Epithelial cell of proximal tubule (primary cell): ENCODE measurements at places on chromosomes 7 and 10. TPM values are rescaled to one million over a fixed set of nuclear protein-coding genes. Genes with fewer than 3 reads are reported as not detected.

The TMEM270 gene
- total RNA-seq, result not detected in 2 replicates

- DNase-seq, result no peak
Measured at GRCh38 chr7:28942168-28942567, 16.0 kb downstream of the TRIL start.

DNA sequence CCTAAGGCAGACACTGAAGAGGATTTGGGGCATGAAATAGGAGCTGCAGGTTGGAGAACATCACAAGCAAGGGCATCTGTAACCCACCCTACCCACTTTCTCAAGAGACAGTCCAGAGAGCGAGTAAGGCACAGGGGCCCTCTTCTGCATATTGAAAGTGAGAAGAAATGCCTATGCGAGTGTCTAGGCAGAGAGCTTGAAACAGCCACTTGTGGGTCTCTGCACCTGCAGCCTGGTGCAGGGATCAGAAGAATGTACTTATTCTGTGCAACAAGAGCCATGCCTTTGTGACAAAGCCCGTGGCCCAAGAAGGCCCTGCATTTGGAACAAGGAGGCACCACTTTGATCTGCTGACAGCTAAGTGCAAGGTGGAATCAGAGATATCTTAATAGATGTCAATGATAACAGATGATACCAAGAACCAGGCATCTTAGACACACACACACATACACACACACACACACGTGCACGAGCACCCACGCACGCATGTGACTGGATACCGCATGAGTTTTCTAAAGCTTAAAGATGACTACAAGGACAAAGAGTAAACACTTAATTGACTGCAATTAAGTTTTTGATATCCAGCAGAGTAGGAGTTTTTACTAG lies 89.3 kb downstream of the NPSR1 start:
- DNase-seq, result no peak

DNA sequence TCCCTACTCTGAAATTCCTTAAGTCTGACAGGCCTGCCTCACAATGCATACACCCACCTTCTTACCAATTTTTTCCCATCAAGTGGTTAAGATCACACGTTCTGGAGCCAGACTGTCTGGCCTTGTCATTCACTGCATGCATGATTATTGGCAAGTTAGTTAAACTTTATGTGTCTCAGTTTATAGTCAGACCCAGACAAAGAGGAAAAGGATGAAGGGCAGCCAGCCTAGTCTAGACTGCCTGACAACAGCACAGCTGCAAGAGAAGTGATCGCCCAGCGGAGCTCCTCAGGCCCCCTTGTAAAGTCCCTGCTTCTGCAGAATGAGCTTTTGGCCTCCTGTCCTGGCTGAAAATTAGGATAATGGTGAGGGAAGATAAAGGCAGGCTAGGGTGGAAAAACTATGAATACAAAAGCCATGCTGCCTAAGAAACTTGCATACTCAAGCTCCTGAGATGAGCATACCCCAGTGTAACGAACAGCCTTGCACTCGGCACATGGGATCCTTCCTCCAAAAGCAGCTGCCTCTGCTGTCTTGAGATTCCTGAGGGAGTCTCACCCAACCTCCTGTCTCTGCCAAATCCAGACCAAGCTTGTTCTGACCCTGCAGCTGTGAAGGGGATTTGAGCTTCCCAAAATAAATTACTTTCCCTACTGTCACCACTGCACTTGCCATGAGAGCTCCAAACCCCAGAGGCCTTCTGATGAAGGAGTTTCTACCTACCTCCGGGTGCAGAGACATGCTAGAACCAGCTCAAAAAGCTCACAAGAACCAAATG lies 26.7 kb upstream of the MRLN start:
- no peak for DNase-seq

The GPR15LG gene
- 1.0 TPM in 1 of 2 replicates, not detected in the other for total RNA-seq

The NPC1L1 gene
- 0.23 and 0.94 TPM in 2 replicates for total RNA-seq

- no peak for DNase-seq
Measured at GRCh38 chr7:106858618-106859532, 6.2 kb upstream of the PIK3CG start.

DNA sequence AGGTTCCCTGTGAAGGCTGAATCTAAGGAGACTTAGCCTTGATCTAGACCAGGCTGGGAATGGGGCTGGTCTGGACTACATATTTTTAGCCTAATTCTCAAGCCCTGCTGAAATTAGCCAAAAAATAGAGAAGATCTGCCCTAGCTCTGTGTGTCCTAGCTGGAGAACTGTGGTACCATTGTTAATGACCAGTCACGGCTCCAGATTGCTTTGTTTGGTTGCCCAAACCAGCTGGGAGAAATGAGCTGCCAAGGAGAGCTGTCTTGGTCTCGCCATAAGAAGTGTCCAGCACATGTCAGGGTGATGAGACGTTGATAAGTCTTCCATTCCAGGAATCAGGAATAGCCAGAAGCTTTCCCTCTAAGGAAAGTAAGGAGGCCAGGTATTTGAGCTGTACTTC lies 20.7 kb downstream of the GBX1 start:
- no peak for DNase-seq

The UTF1 gene
- not detected in 2 replicates for total RNA-seq

The MLXIPL gene
- total RNA-seq, result not detected in 2 replicates

The NKX1-2 gene
- total RNA-seq, result not detected in 2 replicates

- DNase-seq, result no peak
Measured at GRCh38 chr10:124599588-124600050, 138.0 kb downstream of the LHPP start.

- DNase-seq, result no peak
Measured at GRCh38 chr10:71437537-71438092, 40.9 kb downstream of the CDH23 start.

GRCh38 chr10:80280071-80280800 lies 9.2 kb downstream of the MAT1A start:
- no peak for DNase-seq
